ENCODE measurements at places on chromosomes 4 and X. TPM values are rescaled to one million over a fixed set of nuclear protein-coding genes. Genes with fewer than 3 reads are reported as not detected.

- no peak for DNase-seq
- no peaks in the 10 kb centered on the region for H3K4me1 ChIP-seq
- H3K27ac ChIP-seq: no peak overlapping the region
- H3K27me3 ChIP-seq: no peaks in the 10 kb centered on the region
These were observed 178.4 kb upstream of the NWD2 start for GRCh38 chr4:37066159-37066558.

GRCh38 chr4:141416219-141416618, 195.5 kb downstream of the ZNF330 start:
- H3K27me3 ChIP-seq: no peaks in the 10 kb centered on the region
- no peaks in the 10 kb centered on the region for H3K4me1 ChIP-seq
- no peak overlapping the region for H3K4me3 ChIP-seq
- no peak overlapping the region for H3K27ac ChIP-seq

DNA sequence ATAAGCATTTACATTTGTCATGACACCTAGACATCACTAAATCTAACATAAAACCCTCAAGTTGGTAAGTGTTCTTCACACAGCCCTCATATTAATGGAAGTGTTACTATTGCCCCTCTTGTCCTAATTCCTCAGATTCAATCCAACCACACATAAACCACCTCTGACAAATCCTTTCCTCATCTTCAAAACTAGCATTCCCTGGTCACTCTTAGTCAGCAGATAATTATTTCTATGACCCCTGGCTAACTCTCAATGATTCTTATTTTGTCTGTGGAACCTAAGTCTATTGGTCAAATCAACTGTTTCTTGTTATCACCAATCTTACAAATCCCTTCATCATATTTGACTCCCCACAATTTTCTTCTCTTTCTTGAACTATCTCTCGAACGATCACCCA, 168.6 kb downstream of the PPP3CA start:
- DNase-seq: no peak
- peaks cover 10% of the 10 kb centered on the region for H3K4me1 ChIP-seq
- H3K4me3 ChIP-seq: no peak overlapping the region
- no peaks in the 10 kb centered on the region for H3K36me3 ChIP-seq
- H3K27me3 ChIP-seq: no peaks in the 10 kb centered on the region

GRCh38 chr4:151359576-151359975, 34.2 kb upstream of the SH3D19 start:
- no peaks in the 10 kb centered on the region for H3K36me3 ChIP-seq
- no peaks in the 10 kb centered on the region for H3K4me1 ChIP-seq
- H3K4me3 ChIP-seq: no peak overlapping the region

DNA sequence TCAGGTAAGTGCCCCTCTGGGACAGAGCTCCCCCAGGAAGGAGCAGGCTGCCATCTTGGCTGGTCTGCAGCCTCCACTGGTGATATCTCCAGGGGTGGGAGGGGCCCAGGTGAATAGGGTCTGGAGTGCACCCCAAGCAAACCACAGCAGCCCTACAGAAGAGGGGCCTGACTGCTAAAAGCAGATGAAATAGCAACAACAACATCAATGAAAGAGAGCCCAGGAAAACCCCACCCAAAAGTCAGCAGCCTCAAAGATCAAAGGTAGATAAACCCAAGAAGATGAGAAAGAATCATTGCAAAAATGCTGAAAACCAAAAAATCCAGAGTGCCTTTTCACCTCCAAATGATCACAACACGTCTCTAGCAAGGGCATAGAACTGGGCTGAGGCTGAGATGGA, 92.5 kb upstream of the PAGE3 start:
- no peaks in the 10 kb centered on the region for H3K36me3 ChIP-seq
- H3K4me1 ChIP-seq: no peaks in the 10 kb centered on the region
- DNase-seq: no peak
- H3K27me3 ChIP-seq: no peaks in the 10 kb centered on the region
- no peak overlapping the region for H3K4me3 ChIP-seq

GRCh38 chr4:139745111-139745639, 79.6 kb downstream of the MGST2 start:
- no peak overlapping the region for H3K27ac ChIP-seq
- no peaks in the 10 kb centered on the region for H3K36me3 ChIP-seq
- no peak overlapping the region for H3K4me3 ChIP-seq
- H3K4me1 ChIP-seq: peaks cover 8% of the 10 kb centered on the region
- no peaks in the 10 kb centered on the region for H3K27me3 ChIP-seq
- DNase-seq: no peak

Gene ATP1B4
- 0.42 TPM for polyA plus RNA-seq

Gene PPP1R3F
- polyA plus RNA-seq: 7.6 TPM
